ENCODE measurements at places on chromosomes 2 and 18. TPM values are rescaled to one million over a fixed set of nuclear protein-coding genes. Genes with fewer than 3 reads are reported as not detected.

The ZFP36L2 gene
- total RNA-seq, result 350 TPM

The SGO2 gene
- 2.1 TPM for total RNA-seq

The TMEM178A gene
- total RNA-seq, result 2.7 TPM

The SERPINB11 gene
- total RNA-seq, result not detected

The SCN3A gene
- total RNA-seq, result 0.41 TPM

The TMX3 gene
- total RNA-seq, result 41.9 TPM

The ADRA2B gene
- total RNA-seq, result 0.69 TPM

The CHRNA1 gene
- not detected for total RNA-seq

The CXCR4 gene
- total RNA-seq, result 3.3 TPM

The NR4A2 gene
- 54.0 TPM for total RNA-seq

The CFAP221 gene
- total RNA-seq, result 3.4 TPM

The CROCC2 gene
- 2.4 TPM for total RNA-seq

The IL18RAP gene
- 0.69 TPM for total RNA-seq

The COL4A3 gene
- total RNA-seq, result 14.1 TPM

The COL5A2 gene
- total RNA-seq, result 25.2 TPM

The NEU4 gene
- 0.84 TPM for total RNA-seq

The ACTG2 gene
- 49.6 TPM for total RNA-seq

The CNRIP1 gene
- 54.6 TPM for total RNA-seq

The UGT1A4 gene
- not detected for total RNA-seq

The DCDC2C gene
- total RNA-seq, result 0.11 TPM

Data from ovary (tissue), 10 donors.